ENCODE measurements at places on chromosomes 2 and 18.

GRCh38 chr2:126359494-126359893, 296.5 kb upstream of the GYPC start:
- no peak for DNase-seq

DNA sequence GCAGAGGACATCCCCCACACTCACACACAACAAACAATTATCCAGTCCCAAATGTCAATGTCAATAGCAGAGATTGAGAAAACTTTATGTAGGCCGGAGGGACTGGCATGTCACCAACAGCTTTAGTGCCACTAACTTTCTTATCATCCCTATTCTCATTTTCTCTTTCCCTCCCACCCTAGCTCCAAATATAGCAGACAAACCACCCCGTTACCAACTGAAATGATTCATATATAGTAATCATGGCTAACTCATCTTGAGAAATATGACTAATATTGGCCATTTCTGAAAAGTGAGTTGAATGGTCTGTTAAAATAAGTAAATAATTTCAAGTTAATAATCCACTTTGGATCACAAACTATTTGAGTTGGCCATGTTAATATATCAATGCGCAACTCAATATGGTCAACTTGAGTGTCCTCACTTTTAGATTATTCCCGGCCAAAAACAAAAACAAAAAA, 242.1 kb upstream of the RND3 start:
- DNase-seq = no peak

DNA sequence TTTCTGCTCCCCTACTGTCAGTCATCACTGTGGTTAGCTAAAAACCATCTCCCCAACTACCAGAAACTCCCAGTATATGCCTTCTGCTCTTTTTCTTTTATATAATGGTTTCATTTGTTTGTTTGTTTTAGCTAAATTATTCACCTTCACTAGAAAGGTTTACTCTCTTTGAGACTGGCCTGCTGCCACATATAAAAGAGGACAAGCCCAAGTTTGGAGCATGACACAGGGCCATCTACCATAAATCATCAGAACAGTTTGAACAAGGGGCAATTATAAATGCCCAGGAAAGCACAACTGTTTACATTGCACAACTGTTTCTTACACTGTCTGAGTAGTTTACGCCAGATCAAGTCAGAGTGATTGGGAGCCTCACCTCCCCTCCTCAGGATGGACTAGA, 471.0 kb upstream of the PIK3C3 start:
- no peak for DNase-seq

GRCh38 chr2:180742801-180743200, 237.6 kb upstream of the UBE2E3 start:
- no peak for DNase-seq

- no peak for DNase-seq
These were observed 5.2 kb downstream of the ANKRD23 start for GRCh38 chr2:96838345-96839292.

DNA sequence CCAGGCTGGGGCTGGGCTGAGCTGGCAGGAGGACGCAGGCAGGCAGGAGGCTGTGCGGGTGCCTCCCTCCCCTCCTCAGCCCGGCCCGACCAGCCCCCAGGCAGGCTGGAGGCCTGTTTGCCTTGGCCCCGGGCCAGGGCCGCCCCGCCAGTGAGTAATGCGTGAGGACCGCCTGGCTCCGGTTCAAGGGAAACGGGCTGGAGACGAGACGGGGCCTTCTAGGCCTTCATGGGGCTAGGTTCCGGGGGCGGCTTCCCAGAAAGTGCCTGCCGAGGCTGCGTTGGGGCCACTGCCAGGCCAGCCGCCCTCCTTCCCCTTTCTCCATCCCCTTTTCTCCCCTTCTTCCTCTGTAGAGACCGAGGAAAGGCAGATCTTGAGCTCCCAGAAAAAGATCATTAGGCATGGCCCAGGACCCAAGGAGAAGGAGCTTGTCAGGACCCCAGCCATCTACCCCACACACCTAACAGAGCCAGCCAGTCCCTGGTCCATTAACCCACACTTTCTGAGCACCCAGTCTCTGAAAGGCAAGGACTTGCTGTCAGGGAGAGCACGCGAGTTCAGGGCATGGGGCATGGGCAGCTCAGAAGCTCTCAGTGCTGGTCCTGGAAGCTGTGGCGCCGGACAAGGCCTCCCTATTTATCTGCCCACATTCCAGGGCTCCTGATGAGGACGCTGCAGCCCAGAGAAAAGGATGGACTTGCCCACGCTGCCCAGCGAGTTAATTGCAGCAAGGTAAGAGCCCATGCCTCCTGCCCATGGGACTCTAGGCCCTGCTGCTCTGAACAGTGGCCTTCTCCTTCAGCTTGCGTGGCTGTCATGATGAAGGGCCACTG, 48.5 kb downstream of the SMAD7 start:
- DNase-seq = no peak

GRCh38 chr2:9228781-9229469, 22.3 kb downstream of the ASAP2 start:
- DNase-seq = no peak

DNA sequence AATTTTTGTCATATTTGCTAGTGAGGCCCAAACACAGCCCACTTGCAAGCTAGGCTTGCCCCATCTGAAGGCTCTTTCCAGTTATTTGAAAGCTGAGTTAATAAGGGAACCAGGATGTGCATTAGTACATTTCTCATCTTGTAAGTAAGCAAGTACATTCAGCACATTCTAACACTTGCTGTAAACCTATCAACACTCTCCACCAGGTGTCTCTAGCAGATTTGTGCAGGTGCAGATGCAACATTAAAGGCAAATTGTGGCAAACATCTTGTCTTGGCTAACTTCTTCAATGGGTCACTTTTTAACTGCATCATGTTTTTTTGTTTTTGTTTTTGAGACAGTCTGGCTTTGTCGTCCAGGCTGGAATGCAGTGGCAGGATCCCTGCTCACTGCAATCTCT, 25.3 kb upstream of the MFSD6 start:
- no peak for DNase-seq

DNA sequence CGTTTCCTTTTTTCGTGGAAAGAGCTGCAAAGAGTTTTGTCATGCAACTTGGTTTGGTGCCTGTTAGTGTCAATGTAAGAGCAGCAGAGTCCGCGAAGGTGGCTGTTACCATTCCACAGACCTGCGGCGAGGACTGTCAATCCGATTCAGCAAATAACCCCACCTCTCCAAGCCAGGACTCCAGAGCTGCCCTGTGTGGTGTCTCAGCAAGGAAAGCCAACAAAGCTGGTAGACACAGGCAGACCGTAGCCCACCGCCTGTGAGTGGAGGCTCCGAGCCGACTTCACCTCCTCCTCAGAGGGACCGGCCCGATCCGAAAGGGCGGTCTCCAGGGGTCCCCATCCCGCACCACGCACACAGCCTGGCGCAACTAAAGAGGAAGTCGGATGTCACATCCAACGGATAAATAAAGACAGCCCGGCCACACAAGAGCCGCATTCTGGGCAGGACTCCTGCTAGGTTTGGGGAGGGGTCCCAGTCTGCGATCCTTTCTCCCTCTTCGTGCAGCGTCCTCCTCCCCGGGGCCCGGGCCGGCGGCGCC, 819 bp downstream of the ANKRD44 start:
- DNase-seq = no peak

All from stimulated activated CD4-positive, alpha-beta T cell treated with anti-CD3 and anti-CD28 coated beads, TNF-alpha, amount 100 ng/mL, for 48 hours (primary cell).